ENCODE measurements at places on chromosomes 3 and 15.

DNA sequence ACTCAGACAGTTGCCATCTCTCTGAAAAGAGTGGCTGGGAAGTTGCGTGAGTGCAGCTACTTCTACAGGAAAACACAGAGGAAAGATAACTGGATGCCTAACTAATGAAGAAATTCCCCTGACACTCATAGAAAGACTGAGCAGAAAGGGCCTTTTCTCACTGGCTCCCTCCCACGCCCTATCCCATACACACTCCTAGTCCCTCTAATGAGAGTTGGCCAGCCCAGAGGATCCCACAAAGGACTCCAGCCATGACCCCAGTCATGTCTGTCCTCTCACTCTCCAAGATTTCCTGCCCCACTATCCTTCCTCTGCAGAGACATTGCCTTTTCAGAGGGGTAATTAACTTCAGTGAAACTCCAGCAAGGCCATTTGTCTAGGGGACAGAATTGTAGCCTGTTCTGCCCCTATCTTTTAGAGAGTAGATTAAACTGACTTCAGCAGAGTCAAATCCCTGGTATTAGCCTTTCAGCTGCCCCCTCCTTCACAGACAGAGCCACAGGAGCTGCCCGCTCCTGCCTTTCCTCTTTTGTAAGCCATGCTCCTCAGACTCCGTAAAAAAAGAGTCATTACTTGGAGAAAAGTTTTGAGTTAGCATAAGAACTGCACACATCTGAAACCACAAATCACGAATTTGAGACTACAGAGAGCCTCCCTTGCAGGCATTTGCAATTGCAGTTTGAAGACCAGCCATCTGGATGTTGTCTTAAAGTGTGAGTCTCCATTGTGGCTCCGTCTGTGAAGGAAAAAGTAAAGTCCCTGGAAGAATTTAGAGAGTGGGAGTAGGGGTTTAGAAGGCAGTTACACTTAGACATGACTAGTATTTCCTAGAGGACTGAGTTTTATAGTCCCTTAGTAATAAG, 129.1 kb upstream of the SEMA6D start:
- DNase-seq = no peak

DNA sequence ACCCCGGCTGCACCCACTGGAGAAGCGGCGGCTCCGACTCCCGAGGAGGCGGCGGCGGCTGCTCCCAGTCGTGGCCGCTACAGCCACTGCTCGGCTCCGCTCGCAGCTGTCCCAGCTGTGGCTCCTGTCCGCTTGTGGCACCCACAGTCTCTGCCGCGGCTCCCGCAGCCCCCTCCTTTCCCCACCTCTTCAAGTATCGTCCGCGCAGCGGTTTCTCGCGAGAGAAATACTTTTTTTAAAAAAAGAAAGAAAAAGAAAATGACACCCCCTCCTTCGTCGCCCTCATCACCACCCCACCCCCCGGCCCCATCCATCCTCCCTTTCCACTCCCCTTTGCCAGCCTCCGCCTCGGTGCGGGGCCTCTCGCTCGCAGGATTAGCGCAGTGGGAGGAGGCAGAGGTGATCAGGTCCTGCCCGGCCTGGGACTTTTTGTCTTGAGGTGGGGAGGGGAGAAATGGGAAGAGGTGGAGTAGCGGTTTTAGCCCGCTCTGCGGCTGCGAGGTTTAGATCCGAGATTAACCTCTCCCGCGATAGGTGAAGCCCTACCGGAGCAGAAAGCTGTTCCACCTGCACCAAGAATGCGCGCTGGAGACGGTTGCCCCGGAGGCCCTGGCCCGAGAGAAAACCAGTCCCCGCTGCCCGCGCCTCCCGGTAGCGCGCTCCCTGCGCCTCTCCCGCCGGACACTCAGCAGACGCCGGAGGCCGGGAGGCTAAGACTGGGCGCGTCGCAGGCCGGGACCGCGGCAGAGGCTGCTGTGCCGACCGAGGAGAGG, at the start of gene FBN1:
Gene FBN1 (minus strand): TSS at position 152 of the 773 bp plus-strand sequence. CDS start 940 bp downstream, outside the sequence.
- no peak for DNase-seq

DNA sequence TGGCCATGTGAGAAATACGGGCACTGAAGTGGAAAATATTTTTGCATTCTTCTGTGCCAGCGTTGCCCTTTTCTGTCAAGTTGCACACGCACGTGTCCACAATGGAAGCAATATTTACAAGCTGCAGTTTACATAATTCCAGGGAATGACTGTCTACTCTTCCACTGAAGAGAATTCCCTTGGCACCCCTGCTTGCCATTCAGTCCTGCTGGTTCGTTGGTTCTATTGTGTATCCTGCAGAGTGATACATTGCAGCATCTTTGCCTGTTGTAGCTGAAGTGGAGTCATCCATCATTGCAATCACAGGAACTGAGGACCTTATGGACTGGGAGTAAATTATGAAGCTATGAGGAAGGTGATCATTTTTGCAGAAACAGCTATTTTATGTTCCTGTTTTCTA, 759.4 kb downstream of the ROBO2 start:
- DNase-seq = no peak

GRCh38 chr3:53949541-53949940, 57.9 kb upstream of the SELENOK start:
- no peak for DNase-seq

GRCh38 chr3:180296971-180297370, 260.2 kb upstream of the PEX5L start:
- no peak for DNase-seq

DNA sequence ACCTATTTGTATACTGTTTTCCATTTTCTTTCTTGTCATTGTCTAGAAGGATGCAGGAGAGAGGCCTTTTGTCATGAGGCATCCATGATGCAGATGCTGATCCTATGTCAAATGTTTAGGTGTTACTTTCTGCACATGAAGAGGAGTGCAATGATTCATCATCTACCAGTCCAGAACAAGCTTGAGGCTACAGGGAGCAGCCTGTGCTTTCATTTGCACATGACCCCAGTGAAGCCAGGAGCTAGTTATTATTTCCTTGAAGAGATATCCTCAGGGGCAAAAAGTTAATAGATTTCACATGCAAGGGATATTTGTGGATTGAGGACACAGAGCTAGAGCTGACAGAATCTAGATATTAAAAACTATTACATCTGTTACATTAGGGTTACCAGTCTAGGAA, 204.4 kb upstream of the TGFBR2 start:
- DNase-seq = no peak

GRCh38 chr15:74723754-74724334, 1.5 kb downstream of the CYP1A1 start:
- DNase-seq = peak; percentile 52

DNA sequence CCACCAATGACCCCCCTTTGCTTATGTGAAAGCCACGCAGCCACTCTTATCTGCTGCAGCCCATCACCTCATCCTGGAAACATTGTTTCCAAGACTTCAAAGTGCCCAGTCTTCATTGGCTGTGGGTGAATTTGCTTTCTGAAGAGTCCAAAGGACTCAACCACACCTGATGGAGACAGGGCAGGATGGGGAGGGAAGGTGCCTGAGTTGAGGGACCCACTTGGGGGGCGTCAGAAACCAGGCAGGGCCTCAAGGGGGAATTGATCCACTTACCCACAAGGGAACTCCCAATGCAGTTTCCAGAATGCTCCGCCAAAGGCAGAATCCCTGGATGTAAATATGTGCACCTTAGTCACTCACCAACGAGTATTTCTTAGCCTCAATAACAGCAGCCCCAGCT, 147.9 kb upstream of the ATP2B2 start:
- no peak for DNase-seq

DNA sequence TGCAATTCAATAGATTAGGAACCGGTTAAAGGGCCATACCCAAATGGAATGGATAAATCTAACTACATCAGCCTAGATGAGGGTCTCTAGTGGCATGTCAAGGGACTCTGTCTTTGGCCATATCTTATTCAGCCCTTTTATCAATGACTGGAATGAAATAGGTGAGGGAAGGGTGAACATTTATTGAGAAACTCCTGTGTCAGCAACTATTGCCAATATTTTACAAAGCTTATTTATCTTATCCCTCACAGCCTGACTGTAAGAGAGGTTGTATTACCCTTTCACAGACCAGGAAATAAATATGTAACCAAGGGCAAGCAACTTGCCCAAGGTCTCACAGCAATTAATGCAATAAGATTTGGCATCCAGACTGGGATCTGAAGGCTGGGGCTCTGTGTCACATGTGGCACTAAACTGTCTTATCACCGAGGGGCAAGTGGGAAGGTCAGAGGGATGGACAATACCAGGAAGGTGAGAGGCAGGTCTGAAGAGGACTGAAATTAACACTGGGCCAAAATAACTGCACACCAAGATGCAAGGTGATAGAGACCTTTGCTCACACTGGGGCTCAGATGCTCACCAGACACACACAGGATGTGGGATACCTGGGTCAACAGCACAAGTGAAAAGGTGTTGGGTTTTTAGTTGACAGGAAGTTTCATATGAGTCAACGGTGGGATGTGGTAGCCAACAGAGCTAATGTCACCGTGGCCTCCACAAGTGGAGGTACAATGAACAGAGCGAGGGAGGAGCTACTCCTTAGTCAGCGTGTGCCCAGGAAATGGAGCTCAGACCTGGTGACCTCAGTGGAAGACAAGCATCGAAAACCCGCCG, 261.3 kb downstream of the RPLP1 start:
- no peak for DNase-seq
